Suppressor macrophage treated with lipopolysaccharide for 4 hours (primary cell): ENCODE measurements at places on chromosomes 2 and 18.
A peak's percentile ranks its signal among the peaks of the same experiment; 100 is the strongest.

- DNase-seq, result peak; percentile 22
Observed at GRCh38 chr18:79965119-79965902, 868 bp downstream of the HSBP1L1 start.

GRCh38 chr2:59737299-59737698 lies 816.2 kb downstream of the BCL11A start:
- no peak for DNase-seq

- DNase-seq, result no peak
Observed at GRCh38 chr2:152609154-152609553, 108.1 kb downstream of the PRPF40A start.

- no peak for DNase-seq
Observed at GRCh38 chr2:239017491-239018098, 169.7 kb downstream of the TWIST2 start.

GRCh38 chr2:222973733-222974132 lies 78.3 kb upstream of the KCNE4 start:
- no peak for DNase-seq

GRCh38 chr2:62471404-62471803 lies 34.6 kb downstream of the TMEM17 start:
- no peak for DNase-seq

DNA sequence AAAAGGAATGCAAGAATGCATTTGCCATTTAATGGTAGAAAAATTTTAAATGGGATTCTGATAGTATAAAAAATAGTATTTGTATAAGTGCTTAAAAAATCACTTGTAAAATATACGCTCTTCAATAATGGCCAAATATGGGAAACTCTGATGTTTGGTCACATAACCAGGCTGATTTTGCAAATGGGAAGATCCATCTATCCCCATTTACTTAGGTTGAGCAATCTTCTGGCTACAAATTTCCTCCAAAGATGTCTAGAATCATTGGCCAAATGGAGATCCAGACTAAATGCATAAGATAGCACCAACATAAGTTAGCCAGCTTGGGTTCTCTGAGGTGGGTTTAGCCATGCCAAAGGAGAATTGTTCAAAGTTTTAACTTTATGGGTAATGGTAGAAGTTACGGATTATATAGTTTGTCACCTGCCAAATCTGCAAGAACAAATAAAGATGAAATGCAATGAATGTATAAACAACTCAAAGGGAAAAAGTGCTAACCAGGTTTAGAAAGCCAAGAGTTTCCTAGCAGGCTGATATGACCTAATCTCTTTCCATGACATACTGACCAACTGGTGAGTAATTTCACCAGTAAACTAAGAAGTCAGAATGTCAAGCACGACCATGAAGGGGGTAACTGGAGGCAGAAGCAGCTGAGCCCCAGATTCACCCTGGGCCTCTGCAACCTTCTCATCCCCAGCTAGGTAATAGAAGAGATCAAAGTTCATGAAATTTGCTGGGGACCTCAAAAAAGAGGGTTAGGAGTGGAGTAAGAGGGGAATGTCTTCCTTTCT lies 10.0 kb downstream of the RHOB start:
- peak; percentile 31 for DNase-seq

GRCh38 chr2:64143169-64144056 lies 807 bp downstream of the PELI1 start:
- DNase-seq, result peak; percentile 71

DNA sequence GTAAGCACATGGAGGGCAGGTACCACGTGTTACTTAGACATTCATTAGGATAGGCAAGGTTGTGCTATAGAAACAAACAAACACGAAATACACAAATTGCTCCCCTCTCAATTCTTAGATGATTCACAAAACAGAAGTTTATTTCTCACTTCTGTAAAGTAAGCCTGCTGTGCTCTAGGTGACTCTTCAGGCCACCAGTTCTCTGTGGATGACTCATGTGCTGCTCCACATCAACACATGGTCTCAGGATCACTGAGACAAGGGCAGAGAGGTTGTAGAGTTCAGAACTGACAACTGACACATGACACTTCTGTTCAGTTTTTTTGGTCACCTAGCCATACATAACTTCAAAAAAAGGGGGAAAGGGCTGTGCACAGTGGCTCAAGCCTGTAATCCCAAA lies 70.6 kb downstream of the DAW1 start:
- DNase-seq, result peak; percentile 19

- DNase-seq, result no peak
Observed at GRCh38 chr18:49655266-49656072, 93.6 kb downstream of the LIPG start.

DNA sequence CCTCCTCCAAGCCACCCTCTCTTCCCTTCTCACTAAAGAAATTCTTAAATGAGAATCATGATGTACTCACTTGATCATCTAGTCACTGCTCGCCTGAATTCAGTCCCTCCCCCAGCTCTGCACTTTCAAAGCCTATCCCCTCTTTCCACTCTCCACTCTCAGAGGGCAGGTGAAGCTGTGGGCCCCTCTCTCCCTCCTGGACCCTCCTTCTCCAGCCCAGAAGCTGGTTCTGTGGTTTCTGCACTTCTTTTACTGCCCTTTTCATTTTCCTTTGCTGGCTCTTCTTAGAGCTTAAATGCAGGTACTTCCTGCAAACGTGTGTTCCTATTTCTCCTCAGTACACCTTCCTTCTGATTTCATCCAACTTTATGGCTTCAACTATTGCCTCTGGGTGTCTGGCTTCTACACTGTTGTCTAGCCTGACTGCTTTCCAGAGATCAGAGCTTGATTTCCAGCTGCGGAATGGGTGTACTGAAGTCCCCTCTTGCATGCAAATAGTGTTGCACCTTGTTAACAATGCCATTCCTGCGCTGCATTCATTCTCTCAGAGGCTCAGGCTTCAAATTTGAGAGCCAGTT lies 15.3 kb upstream of the TXNDC2 start:
- DNase-seq, result no peak

DNA sequence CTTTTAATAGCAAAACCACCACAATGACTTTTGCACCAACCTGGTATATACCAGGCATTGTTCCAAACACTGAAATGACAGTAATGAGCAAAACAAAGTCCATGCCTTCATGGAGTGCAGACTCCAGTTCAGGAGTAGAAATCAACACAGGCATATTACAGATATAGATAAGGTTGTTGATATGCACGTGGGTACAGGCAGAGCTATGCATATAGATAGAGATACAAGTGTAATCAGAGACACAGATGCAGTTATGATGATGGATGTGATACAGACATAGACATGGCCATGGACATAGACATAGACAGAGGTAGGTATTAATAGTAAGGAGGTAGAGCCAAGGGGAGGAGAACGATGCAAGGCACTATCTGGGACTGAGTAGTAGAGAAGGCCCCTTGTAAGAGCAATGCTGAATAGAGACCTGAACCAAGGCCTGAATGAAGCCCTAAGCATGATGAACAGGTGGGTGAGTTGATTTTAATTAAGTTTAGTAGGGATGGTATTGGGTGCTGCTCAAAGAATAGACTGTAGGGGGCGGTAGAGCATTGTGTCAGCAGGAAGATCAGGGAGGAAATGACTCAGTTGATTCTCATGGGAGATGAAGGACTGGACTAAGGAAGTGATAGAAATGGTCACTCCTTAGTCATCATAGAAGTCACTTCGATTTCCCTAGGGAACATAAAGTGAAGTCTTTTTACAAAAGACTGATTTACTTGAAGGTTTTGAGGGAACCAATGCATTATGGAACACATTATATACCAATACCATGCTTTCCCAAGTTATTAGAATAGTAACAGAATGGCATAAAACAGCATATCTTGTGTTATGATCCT lies 39.4 kb downstream of the CMPK2 start:
- DNase-seq, result peak; percentile 91

DNA sequence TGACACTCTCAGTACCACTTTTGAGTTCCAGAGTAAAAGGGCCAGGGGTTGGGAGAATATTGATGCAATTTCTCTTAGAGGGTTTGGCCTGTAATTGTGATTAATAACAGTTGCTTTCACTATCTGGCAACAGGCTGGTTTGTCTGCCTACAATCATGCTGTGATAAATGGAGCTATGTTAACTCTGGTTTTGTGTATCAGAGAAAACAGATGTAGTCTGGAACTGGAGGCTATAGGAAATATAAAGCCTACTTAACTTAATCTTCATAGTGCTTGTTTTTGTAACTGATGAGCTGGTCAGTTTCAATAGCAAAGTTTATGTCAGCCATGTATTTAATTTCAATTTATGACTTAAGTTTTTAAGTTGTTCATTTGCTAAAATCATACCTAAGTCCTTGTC lies 138.0 kb downstream of the AGPS start:
- DNase-seq, result no peak
